ENCODE measurements at places on chromosomes 13 and 19.

DNA sequence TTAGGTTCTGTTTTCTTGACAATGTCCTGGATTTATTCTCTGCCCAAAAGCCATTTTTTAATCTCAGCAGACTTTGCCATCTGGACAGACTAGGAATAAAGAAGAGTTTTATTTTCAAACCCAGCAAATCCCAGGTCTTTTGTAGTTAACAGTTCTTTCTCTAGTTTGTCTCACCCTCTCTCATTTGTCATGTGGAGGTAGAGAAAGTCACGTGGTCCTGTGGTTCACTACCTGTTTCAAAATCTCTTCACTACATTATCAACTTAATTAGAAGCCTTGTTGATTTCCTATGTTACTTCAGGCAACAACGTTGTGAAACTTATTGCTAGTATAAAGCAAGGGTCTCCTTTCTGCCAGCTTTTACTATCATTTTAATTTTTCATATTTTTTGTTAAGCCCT lies 1222.6 kb downstream of the EFNB2 start:
- no peak for DNase-seq

DNA sequence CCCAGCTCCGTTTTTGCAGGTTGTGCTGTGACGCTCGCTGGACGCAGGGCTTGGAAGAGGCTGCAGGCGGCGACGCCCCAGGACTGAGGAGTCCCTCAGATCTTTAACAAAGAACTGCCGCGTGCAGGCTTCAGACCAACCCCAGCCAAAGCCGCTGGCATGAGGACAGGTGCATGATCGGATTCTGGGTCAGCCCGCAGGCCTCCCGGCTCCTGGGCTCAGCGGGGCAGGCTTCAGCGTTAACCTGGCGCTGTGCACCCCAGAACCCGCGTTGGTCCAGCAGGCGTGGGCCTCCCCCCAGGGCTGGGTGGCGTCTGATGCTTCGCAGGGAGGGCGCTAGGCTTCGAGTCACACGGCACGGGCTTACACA lies 920 bp upstream of the TIMM13 start:
- peak; percentile 35 for DNase-seq

GRCh38 chr13:98772794-98773452 lies 20.5 kb upstream of the SLC15A1 start:
- DNase-seq, result no peak

DNA sequence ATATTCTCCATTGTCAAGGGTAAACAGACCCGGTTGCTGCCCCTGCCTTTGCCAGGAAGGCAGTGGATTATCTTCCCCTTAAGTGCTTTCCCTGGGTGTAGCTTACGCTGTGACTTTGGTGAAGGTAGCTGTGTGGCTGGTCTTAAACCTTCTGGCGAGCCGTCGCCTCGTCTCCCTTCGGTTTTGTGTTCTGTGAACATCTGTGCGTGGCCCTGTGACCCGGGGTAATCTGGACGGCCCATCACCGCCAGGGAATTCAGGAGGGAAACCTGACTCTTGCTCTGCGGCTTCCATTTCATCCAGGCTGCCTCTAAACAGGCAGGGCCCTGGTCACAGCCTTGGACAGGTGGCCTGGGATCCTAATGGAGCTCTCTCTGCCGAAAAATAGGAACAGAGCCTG lies 78.7 kb downstream of the SHISA2 start:
- no peak for DNase-seq

DNA sequence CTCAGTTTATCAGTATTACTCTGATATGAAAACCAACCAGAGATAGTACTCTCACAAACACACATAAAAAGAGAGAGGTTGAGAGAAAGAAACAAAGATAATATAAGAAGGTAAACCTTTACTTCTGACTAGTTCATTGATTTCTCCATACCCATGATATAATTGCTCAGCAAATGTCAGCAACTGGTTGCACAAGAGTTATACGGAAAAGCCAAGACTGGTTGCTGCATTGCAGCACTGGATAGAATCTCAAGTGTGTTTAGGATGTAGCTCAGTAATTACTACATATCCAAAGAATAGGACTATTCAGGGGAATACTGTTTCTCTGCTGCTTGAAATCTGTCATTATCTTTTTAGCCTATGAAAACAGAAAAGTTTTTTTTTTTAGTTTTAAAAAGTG lies 1332.8 kb downstream of the OLFM4 start:
- DNase-seq, result no peak

Data from GM06990 (cell line).